ENCODE measurements at places on chromosomes 7 and 10.
A peak's percentile ranks its signal among the peaks of the same experiment; 100 is the strongest.

- no peak for DNase-seq
Observed at GRCh38 chr7:12926206-12926605, 238.8 kb downstream of the ARL4A start.

DNA sequence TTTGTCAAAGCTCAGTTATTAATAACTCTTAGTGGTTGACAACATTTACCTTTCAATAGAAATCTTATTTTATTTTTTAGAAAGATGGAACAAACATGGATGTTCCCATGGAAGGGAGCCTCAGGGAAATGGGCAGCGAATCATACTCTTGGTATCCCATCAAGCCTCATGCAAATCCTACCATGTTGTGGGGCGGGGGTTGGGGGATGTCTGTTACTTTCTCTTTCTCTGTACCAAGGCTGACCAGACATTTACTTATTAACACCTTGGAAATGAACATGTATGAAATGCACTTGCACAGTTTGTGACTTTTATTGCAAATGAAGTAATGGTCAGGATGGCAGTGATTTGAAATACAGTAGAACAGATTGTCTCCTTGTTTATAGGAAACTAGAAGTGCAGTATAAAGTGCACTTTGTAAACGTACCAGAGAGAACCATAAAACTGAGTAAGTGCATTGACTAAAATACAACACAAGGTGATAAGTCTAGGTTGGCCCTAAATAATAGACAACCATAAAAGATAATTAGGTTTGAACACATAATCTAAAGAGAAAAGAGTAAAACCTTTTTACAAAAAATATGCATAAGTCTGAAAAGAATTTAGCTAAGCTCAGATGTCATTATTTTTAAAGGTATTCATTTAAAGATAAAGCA, 32.4 kb downstream of the SEMA3D start:
- no peak for DNase-seq

GRCh38 chr10:30432622-30433305, 1.2 kb upstream of the MAP3K8 start:
- DNase-seq: no peak

DNA sequence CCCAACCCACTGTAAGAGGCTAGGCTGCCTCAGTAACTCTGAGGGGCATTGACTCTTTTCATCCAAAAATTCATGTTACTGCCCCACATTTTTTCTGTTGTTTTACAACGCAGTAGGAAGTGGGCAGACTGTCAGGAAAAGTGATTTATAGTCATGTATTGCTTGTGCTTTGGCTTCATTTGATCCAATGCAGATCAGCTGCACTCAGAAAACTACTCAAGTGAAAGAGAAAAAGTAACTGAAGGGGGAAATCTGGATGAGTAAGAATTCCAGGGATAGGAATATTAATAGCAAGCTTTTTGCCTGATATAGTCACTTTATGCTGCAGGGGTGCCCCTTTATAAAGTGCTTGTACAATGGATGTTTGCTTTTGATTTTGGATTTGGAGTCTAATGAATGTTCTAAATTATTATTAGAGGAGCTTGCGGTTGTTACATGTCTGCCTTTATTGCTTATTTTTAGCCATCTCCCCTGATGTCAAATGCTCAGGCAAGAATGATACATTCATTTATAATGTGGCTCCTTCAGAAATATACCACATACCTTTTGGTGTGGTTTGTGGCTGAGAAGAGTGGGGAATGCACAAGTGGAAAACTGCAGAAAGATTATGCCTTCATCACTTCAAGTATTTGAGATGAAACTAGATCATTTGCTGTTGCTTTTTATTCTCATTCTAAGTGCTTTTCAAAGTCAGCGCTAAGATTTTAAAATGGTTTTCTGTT, 86.1 kb downstream of the EGFR start:
- DNase-seq: no peak

- no peak for DNase-seq
Observed at GRCh38 chr7:139830782-139831501, 1.9 kb downstream of the TBXAS1 start.

- DNase-seq: no peak
Observed at GRCh38 chr10:121152033-121152432, 300.9 kb downstream of the WDR11 start.

DNA sequence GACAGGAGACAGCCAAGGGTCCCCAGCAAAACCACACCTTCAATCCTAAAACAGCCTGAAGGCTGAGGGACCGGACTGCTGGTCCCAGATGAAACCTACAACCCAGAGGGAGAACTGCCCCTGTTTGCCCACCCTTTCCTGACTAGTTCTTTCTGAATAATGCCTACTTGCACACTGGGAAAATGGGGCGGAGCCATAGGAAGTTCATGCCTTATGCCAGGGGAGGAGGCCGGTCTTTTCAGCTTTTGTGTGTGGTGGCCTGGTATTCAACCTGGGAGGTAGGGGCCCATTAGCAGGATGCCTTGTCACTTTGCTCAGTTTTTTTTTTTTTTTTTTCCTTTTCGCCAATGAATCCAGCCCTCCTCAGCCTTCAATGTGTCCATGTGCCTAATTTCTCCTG, 20.7 kb downstream of the TOMM7 start:
- DNase-seq: no peak

DNA sequence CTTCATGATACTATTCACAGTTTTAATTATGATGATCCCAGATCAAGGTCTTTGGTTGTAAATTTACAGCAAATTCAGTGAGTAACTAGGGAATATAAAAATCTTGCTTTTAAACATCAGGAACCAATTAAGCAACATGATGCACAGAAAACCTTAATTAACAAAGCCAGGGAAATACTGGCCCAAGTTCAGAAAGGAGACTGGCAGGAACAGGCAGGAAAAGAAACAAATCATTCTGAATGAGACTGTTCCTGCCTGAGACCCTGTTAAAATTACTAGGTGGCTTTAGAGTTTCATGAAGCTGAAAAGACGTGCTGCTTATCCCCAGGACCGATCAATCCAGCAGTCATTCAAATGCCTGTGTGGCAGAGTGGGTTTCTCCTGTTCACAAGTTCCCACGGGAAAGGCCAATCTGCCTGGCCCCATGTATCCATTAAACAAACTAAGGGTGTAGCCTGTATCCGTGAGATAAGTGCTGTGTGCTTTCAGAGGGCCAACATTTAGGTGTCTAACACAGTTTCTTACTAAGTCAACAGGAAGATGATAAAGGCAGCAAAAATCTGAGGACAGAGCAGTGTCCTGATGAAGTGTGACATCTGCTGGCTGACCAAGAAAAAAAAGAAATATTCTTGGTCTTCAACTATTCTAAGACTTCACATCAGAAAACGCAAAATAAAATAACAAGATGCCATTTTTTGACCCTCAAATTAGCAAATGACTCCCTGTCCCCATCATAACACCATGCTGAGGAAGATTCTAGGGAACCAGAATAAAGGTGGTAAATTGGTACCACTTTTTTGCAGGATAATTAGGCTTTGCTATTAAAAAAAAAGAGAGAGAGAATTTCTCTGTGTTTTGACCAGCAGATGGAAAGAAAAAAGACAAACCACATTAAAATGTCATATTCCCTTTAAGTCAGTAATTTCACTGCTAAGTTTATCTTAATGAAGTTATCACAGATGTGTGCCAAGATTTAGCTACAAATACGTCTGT, 34.2 kb downstream of the PUS7 start:
- DNase-seq: no peak

DNA sequence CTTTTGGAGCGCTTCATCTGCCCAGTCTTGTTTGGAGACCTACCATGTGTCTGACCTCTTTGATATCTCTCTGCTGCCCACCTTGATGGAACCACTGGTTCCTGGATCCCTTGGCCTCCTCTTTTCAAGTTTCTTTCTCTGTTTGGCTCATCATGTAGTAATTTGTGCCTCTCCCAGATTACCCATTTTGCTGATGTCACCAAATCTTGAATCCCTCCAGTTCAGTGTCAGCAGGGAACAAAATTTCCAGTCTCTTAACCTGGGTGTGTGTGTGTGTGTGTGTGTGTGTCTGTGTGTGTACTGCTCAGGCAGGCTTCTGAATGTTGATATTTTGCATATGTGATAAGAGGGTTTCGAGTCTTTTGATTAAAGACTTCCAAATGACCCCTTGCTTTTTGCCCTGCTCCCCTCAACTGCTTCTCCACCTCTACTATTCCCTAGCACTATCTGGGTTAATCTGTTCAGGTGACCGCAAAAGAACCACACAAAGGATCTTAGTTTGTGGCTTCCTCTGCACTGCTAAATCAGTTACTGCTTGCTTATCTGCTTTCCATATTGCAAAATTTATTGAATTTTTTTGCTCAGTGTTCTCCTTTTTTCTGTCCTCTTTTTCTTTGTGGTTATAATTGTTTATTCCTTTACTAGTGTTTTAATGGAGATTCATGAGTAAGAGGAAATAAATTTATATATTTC, 25.7 kb downstream of the MYO3A start:
- DNase-seq: no peak

DNA sequence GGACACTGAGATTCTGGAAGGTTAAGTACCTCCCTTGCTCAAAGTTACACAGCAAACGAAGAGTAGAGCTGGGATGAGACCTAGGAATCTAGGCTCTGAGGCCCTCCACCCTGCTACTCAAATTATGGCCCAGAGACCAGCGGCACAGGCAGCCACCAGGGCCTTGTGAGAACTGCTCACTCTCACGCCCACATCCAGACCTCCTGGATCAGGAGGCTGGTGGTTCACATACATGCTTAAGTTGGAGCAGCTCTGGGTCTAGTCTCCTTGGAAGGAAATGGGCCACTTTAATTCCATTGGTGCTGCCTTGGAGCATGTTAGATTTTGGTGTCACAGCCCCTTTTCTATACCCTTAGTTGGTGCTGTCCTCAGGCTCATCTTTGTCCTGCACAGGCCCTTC, 41.9 kb downstream of the ADRA2A start:
- DNase-seq: no peak

- no peak for DNase-seq
Observed at GRCh38 chr10:17031637-17032635, 97.7 kb downstream of the CUBN start.

DNA sequence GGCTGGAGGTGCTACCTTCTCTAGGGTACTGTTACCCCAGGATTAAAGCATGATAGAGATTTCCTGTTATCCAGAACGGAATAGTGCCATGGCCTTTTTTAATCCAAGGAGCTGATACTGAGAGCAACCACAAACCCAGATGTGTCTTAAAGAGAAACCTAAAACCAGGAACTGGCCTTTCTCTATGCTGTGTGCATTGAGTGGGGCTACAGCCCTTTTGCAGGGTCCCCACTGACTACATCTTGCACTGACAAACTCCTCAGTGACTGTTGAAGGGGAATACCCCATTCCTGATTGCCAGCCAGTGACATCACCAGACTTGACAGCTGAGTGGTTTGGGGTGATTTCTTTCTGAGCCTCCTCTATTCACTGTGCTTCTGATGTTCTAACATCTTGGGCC, 81.9 kb upstream of the CAPZA2 start:
- no peak for DNase-seq

GRCh38 chr7:151540146-151540545, 20.5 kb upstream of the RHEB start:
- DNase-seq: no peak

GRCh38 chr10:63355682-63356081, 110.1 kb downstream of the JMJD1C start:
- no peak for DNase-seq

DNA sequence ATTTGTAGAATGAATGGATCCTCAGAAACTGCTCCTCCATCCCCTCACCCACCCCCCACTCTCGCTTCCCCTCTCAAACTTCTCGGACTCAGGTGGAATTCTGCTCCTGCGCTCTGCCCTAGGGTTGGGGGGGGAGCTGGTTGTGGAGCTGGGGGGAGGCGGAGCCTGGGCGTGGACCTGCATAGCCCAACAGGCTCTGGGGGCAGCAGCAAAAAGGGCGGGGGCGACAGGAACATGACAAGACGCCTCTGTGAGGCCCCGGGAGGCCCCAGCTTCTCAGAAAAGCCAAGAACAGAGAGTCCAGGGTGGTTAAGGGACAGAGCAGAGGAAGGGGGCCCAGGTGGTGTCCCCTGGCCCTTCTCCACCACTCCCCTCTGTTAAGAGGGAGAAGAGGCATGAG, 3.5 kb downstream of the TSC22D4 start:
- DNase-seq: peak; percentile 65

GRCh38 chr10:53063805-53064204, 291.2 kb upstream of the MBL2 start:
- DNase-seq: no peak

GRCh38 chr7:112876877-112877276, 86.7 kb upstream of the TMEM168 start:
- no peak for DNase-seq

DNA sequence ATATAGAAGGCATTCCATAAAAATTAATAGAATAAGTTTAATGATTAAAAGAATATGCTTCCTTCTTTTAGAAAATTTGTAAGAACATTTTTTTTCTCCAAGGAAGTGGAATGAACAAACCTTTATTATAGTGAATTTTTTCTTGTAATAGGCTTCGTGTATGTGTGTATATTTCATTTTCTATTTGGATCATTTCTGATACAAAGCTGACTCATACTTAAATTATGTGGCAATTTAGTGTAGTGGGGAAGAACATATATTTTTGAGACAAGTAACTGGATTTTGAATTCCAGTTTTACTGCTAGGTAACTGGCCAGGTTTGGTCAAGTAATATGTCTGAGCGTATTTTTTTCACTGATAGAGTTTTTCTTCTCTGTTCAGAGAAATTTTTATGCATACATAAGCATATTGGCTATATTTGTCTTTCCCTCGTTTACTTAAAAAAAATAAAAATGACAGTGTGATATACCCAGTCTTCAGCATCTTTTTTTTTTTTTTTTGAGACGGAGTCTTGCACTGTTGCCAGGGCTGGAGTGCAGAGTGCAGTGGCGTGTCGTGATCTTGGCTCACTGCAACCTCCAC, 50.8 kb downstream of the CDK13 start:
- no peak for DNase-seq

GRCh38 chr7:89073776-89074175, 278.2 kb upstream of the TEX47 start:
- no peak for DNase-seq

GRCh38 chr7:67448271-67448670, 451.6 kb downstream of the TYW1 start:
- no peak for DNase-seq

- no peak for DNase-seq
Observed at GRCh38 chr10:12018438-12019282, 23.9 kb downstream of the UPF2 start.

DNA sequence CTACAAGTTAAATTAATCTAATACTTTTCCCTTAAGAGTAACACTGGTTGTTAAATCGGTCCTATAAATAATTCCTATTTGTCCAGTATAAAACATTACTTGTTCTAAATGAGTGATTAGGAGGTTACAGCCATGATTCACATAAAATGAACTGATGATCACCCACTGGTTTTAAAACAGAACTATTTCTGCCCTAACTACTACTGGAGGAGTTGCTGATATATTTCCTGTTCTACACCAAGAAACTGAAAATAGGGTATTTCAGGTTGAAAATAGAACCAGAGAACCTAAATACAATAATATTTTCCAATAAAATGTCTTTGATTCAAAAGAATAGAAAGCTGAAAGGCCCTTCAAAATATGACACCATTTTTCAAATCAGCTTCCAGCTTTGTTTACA, 30.9 kb downstream of the DNAJC1 start:
- no peak for DNase-seq

- DNase-seq: no peak
Observed at GRCh38 chr10:59843748-59844147, 62.6 kb downstream of the CCDC6 start.
